Esophagus squamous epithelium (tissue), 5 donors: ENCODE measurements at places on chromosomes 11 and 22. TPM values are rescaled to one million over a fixed set of nuclear protein-coding genes. Genes with fewer than 3 reads are reported as not detected.

Gene CD3D
- 6.9 TPM for total RNA-seq

Gene MS4A15
- not detected for total RNA-seq

Gene TSSK2
- not detected for total RNA-seq

Gene SHANK2
- 2.5 TPM for total RNA-seq

Gene MS4A4E
- not detected for total RNA-seq
